ENCODE measurements at places on chromosomes 12 and 14.
A peak's percentile ranks its signal among the peaks of the same experiment; 100 is the strongest.

GRCh38 chr12:25792031-25792430 lies 166.5 kb upstream of the RASSF8 start:
- DNase-seq = no peak

DNA sequence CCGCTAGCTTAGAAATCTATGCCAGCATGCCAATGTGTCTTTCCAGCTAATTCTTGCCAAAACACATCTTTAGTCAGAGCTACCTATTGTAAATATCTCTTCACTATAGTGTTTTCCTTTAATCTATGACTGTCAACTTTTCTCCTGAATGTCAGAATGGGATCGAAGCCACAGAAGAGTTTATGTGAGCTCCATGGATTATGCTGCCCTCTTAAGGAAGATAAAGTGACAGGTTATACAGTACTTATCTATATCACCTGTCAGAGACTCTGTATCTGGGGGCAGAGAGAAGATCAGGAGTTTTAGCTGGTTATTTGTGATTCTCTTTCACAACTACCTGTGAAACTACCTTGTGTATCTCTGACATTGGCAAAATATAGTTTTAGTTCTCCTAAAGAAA lies 204.3 kb upstream of the SEL1L start:
- no peak for DNase-seq

DNA sequence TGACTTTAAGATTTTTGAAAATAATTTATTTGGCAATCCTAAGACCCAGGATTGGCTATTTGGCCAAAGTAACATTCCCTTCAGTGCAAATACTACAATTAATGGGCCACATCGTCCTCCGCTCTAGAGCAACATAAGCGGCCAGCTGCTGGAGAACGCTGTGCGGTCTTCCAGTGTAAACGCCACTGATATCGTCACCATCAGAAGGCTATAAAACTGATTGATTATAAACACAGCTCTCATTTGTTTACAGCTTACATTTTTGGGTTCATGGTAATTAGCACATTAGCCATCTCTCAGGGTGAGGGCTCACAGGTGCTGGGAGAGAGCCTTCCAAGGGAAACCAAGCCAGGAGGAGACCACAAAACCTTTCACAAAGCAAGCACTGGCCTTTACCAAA lies 130.1 kb upstream of the BMP4 start:
- no peak for DNase-seq

DNA sequence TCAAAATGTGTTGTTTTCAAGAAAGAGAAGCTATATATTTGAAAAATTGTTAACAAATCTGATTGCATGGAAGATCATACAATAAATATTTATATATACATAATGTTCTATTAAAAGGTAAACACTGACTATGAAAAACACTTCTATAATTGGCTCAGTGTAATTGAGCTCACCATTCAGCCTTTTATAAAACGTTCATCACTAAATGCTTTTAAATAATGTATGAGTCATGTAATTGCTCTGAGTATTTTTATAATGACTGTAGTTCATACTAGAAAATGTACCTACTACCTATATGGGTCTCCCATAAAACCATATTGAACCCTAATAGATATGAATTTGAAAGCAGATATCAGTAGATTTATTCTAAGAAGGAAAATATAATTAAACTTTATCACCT lies 240.4 kb upstream of the MGAT4C start:
- DNase-seq = no peak

GRCh38 chr12:95384785-95385184 lies 89.2 kb upstream of the METAP2 start:
- no peak for DNase-seq

DNA sequence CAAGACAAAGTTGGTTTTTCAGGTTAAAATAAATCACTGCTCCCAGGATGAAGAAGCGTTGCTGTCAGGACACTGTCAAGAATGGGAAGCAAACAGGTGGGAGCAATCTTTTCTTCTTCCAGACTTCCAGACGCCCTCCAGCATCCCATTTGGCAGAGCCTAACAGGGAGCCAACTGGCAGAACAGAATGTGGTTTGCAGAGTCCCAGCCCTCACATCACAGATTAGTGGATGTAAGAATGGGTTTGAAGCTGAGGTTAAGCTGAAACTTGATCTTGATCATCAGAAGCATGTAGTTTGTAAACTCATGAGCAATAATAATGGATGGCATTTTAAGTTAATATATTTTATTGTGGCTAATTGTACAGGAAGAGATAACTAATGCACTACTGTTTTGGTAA lies 636.4 kb downstream of the SLC6A15 start:
- no peak for DNase-seq

- DNase-seq = no peak
These were observed 104.5 kb upstream of the FRMD6 start for GRCh38 chr14:51547260-51547659.

- DNase-seq = no peak
These were observed 24.7 kb downstream of the SLCO1B1 start for GRCh38 chr12:21155522-21156351.

GRCh38 chr14:89392181-89392580 lies 24.9 kb downstream of the FOXN3 start:
- DNase-seq = no peak

DNA sequence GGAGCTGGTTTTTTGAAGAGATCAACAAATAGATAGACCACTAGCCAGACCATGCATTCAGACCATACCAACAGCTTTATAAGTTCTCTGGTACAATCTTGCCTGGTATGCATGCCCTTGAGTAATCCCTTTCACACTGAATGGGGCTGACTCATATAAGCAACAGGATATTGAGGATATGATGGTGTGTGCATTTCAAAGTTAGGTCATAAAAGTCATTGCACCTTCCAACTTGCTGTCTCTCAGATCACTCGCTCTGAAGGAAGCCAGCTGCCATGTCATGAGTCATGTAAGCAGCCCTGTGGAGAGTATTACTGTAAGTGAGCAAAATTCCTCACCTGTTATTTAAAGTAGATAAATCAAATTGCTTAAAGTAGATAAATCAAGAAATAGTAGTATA lies 45.0 kb upstream of the OR6J1 start:
- DNase-seq = peak; percentile 77

GRCh38 chr12:16437281-16437816 lies 89.9 kb downstream of the MGST1 start:
- no peak for DNase-seq

- DNase-seq = no peak
These were observed 255.1 kb upstream of the TMPO start for GRCh38 chr12:98260276-98260675.

DNA sequence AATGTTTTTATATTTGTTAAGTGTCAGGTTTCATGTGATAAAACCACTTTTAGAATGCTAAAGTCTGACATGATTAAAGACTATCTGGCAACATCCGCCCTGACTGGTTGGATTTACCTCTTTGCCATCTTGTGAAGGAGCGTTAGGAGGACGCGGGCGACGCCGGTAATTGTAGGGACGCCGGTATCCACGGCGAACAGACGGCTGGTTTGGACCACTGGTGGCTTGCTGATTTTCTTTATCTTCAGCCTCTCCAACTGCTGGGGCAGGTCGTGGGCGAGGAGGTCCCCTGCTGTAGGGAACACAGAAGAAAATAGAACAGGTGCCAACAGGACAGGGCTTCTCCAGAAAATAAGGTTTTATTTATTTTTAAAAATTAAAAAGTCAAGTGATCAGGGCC lies 21.3 kb downstream of the YBX3 start:
- no peak for DNase-seq

- peak; percentile 91 for DNase-seq
These were observed 55.3 kb downstream of the VCPKMT start for GRCh38 chr14:50060871-50061663.

GRCh38 chr12:51777457-51777856 lies 71.1 kb downstream of the FIGNL2 start:
- no peak for DNase-seq

- no peak for DNase-seq
These were observed 2.4 kb downstream of the NR4A1 start for GRCh38 chr12:52053536-52054209.

DNA sequence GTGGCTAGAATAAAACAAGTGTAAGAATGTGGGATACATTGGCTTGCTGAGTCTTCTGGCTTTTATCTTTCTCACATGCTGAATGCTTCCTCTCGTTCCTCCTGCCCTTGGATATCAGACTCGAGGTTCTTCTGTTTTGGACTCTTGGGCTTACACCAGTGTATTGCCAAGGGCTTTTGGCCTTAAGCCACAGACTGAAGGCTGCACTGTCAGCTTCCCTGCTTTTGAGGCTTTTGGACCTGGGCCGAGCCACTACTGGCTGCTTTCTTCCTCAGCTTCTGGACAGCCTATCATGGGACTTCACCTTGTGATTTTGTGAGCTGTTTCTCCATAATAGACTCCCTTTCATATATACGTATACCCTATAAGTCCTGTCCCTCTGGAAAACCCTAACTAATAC lies 300.9 kb upstream of the STXBP6 start:
- no peak for DNase-seq
